ENCODE measurements at places on chromosomes 4 and X.

DNA sequence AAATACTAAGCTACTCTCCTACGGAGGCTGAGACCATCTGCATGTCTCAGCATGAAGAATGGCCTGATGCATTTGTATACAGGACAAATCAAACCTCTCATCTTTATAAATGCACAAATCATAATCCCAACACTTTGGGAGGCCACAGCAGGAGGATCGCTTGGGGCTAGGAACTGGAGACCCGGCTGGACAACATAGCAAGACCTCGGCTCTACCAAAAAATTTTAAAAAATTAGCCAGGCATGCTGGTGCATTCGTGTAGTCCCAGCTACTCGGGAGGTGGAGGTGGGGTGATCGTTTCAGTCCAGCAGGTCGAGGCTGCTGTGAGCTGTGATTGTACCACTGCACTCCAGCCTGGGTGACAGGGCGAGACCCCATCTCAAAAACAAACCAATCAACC is 262.8 kb downstream of the DHRSX start:
- DNase-seq, result no peak

GRCh38 chr4:154916068-154916467 is 135.0 kb downstream of the RBM46 start:
- no peak for DNase-seq

- DNase-seq, result no peak
Measured at GRCh38 chr4:46975812-46976553, 17.4 kb downstream of the GABRA4 start.

DNA sequence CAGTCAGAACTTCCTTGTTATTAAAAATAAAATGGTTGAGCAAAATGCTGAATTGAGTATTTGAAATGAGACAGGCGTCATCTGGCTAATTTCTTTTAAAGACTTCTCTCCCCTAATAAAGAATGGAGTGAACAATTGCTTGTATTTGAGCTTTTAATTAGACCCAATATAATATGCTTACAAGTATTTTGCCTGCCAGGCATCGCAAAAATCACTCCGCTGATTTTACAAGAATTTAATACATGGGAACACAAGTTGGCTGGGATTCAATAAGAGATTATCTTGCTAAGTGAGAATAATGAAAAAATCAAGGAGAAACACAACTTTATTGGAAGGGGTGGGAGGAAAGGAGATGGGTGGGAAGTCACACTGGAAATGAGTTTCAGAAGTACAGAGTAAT is 52.3 kb downstream of the KLF3 start:
- no peak for DNase-seq

GRCh38 chrX:71993371-71993770 is 82.7 kb downstream of the NHSL2 start:
- no peak for DNase-seq

- DNase-seq, result no peak
Measured at GRCh38 chr4:42789041-42789567, 103.4 kb upstream of the GRXCR1 start.

DNA sequence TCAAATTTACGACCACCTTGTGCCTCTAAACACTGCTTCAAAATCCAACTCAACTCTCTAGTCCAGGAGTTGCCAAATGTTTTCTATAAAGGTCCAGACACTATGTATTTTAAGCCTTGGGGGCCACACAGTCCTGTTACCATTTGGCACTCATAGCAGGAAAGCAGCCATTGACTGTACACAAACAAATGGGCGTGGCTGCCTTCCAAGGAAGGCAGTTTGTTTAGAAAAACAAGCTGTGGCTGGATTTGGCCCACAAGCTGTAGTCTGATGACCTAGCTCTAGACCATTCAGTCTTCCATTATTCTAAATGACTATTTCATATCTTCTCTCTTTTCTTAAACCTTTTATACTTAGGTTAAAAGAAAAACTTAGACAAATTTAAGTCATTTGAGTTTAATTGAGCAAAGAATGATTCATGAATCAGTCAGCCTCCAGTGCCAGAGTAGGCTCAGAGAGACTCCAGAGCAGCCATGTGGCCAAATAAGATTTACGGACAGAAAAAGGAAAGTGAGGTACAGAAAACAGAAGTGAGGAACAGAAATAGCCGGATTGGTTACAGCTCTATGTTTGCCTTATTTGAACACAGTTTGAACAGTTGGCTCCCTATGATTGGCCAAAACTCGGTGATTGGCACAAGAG is 825.8 kb upstream of the LCORL start:
- no peak for DNase-seq

DNA sequence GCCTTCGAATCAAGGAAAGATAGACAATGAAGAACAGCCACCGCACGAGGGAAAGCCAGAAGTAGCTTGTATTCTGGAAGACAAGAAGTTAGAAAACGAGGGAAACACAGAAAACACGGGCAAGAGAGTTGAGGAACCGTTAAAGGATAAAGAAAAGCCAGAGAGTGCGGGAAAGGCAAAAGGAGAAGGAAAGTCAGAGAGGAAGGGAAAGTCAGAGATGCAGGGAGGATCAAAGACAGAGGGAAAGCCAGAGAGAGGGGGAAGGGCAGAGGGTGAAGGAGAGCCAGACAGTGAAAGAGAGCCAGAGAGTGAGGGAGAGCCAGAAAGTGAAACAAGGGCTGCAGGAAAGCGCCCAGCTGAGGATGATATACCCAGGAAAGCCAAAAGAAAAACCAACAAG is 1.4 kb downstream of the TCEAL2 start:
- no peak for DNase-seq

DNA sequence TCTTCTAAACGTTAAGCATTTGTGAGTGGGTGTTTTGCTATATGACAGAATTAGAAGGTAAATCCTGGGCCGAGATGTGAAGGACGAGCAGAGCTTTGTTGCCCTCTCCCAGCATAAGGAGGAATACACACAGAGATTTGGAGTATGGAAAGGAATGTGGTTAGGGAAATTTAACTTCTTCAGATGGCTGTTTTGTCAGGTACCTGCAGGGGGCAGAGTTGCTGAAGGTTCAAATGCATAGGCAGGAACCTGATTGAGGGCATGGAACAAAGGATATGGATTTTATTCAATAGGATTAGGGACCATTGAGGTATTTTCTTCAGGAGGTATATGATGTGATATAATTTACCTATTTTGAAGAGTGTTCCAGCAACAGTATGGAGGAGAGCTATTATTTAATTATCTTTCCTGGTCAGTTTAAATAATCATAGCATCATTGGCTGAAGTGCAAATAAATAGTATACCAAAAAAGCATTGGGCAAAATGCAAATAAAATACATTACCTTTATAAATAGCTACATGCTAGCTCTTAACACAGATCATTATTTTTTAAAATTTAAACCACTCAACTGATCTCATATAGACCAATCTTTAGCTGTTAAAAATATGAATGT is 143.6 kb downstream of the SLIT2 start:
- no peak for DNase-seq

GRCh38 chr4:3321295-3321889 is 28.6 kb downstream of the RGS12 start:
- no peak for DNase-seq

GRCh38 chr4:101853028-101853427 is 62.5 kb downstream of the BANK1 start:
- DNase-seq, result no peak

- DNase-seq, result no peak
Measured at GRCh38 chr4:182478475-182478874, 235.3 kb downstream of the TENM3 start.

GRCh38 chr4:82739287-82740190 is 59.1 kb downstream of the SCD5 start:
- peak; percentile 21 for DNase-seq

DNA sequence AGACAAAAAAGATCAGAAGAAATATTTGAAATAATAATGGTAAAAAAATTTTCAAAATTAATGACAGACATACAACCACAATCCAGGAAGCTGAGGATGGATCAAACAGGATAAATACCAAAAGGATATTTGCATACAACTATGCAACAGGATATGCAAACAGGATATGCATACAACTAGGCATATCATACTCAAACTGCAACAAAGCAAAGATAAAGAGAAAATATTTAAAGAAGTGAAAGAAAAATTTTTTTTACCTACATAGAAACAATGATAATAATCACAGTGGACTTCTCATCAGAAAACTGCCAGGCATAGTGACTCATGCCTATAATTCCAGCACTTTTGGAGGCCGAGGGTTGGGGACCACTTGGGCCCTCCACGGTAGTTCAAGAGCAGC is 11.3 kb upstream of the DHX15 start:
- no peak for DNase-seq

GRCh38 chr4:133151341-133151690 is 2.2 kb downstream of the PCDH10 start:
- no peak for DNase-seq

DNA sequence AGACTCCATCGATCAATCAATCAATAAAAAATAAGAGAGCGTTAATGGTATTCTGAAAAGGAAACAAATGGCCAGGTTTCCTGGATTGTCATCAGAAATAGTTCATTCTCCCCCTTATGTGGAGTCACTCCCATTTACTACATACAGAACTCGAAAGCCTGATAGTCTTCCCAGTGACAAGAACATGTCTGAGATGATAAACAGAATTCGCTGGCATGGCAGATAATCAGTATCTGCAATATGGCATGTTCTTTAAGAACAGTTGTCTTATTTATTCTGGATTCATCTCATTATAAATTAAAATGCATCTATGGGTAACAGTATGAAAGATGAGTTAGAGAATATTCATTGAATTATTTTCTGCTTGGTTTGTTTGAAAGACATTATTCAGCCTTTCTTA is 61.4 kb downstream of the LRP2BP start:
- DNase-seq, result no peak

DNA sequence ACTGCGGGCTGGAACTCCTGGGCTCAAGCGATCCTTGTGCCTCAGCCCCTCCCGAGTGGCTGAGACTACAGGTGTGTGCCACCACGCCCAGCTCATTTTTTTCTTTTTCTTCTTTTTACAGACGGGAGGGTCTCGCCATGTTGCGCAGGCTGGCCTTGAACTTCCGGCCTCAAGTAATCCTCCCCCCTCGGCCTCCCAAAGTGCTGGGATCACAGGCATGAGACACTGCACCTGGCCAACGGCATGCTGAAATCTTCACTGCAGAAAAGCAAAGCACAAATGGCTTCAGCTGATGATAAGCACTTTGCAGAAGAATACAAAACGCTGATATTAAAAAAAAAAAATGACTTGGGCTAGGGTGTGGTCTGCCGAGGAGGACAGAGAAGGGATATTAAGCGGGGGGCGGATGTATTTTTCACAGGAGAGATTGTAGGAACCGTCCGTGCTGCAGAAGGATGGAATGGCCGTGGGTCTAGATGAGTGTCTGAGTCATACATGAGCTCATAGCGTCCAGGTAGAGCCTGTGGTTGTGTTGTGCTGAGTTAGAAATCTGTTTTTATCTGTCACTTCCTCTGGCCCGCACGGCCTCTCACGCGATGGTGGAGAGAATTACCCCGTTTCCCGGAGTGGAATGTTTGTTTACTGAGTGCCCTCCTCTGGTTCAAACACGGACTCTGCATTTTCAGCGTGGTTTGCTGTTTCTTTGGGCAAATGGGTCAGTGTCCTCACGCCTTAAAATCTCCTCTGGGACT is 8.5 kb upstream of the AKAP17A start:
- DNase-seq, result no peak

DNA sequence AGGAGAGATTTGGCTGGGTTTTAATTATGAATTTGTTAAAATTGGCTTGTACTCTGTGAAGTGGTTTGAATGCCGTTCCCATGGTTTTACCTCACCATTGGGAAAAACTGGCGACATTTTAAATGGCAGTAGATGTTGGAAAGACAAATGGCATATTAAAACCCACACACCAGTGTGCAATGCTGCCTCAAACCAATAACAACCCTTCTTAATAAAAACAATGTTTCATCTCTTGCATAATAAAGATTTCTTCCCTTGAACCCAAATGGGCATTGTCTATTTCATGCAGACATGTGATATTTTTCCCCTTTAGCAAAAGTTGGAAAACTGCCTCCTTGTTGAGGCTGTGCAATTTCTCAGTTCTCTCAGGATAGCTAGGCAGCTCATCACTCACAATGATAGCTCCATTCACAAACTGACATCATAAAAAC is 33.7 kb downstream of the GABRB1 start:
- DNase-seq, result no peak

GRCh38 chrX:75156531-75156945 is 455 bp upstream of the ABCB7 start:
- no peak for DNase-seq

GRCh38 chrX:100407784-100408712 is 2.0 kb downstream of the PCDH19 start:
- DNase-seq, result no peak

DNA sequence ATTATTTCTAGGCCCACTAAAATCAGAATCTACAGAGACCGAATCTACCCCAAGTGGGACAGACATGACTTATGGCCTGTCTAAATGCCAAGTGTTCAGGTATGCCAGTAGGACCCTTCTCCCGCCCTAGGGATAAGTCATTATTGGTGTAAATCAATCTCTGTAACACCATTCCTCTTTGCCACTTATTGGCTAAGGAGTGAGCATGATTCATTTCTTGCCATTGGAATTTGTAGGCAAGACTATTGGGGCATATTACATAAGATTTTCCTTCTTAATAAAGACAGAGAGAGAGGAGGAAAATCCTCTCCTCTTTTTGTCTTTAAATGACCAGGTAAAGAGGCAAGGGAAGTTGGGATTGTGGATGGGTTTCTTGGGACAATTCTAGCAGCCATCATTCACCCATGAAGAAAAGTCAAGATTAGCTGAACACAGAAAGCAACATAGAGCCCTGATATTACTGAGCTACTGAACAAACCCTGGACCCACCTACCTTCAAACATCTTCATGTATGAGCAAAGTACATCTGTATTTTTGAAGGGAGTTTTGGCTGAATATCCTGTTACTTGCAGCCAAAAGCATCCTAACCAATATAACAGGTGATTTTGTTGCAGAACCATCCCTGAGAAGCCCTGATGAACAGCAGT is 2.6 kb downstream of the SLC9B2 start:
- DNase-seq, result no peak

- DNase-seq, result no peak
Measured at GRCh38 chr4:52173470-52174045, 122.5 kb downstream of the SPATA18 start.

GRCh38 chr4:109207061-109207460 is 95.4 kb downstream of the COL25A1 start:
- DNase-seq, result no peak

GRCh38 chr4:8435656-8436121 is 4.8 kb downstream of the ACOX3 start:
- no peak for DNase-seq

DNA sequence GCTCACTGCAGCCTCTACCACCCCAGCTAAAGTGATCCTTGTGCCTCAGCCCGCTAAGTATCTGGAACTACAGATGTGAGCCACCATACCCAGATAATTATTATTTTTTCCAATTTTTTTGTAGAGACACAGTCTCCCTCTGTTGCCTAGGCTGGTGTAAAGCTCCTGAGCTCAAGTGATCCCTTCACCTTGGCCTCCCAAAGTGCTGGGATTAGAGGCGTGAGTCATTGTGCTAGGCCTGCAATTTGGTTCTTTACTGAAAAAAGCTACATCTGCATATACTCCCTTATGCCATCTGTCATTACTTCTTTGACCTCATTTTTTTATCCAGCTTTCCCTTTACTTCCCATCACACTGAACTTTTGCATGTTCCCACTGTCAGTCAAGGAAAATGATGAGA is 2012.4 kb upstream of the IGFBP7 start:
- no peak for DNase-seq

Measured in activated CD8-positive, alpha-beta memory T cell treated with anti-CD3 and anti-CD28 coated beads for 1 hour (primary cell).